Gastrocnemius medialis (tissue), 4 donors: ENCODE measurements at places on chromosomes 16 and 17. TPM values are rescaled to one million over a fixed set of nuclear protein-coding genes. Genes with fewer than 3 reads are reported as not detected.

DNA sequence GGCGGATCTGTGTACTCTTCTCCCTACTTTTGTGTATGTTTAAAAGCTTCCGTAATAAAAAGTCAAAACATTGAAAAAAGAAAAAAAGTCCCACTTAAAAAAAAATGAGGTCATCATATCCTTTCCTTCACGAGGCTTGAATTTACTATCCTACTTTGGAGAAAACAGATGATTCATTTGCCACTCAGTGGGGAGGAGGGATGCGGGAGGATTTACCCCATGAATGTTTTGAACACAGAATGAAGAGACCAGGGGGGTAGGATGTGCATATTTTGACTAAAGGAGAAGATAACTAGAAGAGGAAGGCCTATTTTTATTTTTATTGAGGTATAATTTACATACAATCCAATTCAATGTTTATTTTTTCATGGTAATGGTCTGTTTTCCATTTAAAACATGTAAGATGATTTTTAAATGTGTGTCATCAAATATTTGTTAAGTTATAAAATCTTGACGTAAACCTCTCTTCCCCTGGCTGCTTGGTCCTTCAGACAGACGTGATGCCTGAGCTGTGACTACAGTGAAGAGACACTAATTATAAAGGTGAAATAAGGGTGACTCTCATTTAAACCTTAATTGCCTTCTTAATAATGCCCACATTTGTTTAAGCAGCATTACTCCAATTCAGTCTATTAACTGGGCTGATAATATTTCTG, 135.4 kb upstream of the AXIN2 start:
- no peak for DNase-seq
- H3K27ac ChIP-seq = no peak overlapping the region
- H3K4me1 ChIP-seq = no peaks in the 10 kb centered on the region
- no peaks in the 10 kb centered on the region for H3K27me3 ChIP-seq
- no peak overlapping the region for H3K4me3 ChIP-seq

DNA sequence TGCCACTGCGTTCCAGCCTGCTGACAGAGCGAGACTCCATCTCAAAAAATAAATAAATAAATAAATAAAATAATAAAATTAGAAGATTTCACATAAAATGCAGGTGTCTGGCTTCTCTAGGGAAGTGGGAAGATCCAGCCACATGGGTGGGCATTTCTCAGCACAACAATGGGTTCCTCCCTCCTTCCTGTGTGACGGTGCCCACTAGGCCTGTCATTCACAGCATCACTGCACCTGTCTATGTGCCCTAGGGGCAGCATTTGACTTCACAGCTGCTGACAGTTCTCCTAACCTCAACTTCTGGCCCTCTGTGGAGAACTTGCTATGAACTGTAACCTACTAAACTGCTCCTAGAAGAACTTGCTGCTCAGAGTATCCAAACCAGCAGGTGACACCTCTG, 3.0 kb downstream of the ABHD15 start:
- no peak overlapping the region for H3K4me3 ChIP-seq
- H3K27me3 ChIP-seq = peaks cover 5% of the 10 kb centered on the region
- DNase-seq = no peak
- H3K4me1 ChIP-seq = peaks cover 5% of the 10 kb centered on the region

DNA sequence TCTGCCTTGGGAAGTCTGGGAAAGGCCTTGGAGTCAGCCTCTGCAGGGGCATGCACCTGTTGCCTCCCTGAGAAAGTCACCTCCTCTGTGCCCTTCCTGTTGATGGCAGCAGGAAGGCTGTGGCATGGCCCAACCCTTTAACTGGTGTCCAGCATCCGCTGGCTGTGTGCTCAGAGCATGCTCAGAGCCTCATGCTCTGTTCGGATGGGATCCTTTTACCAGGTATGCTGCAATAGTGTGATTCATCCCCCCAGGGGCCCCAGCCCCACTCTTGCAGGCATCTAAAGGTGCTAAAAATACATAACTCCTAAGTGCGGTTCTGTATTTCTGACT, 24.9 kb downstream of the KLHL36 start:
- no peak overlapping the region for H3K4me3 ChIP-seq
- no peaks in the 10 kb centered on the region for H3K27me3 ChIP-seq
- H3K36me3 ChIP-seq = no peaks in the 10 kb centered on the region
- DNase-seq = no peak
- no peaks in the 10 kb centered on the region for H3K4me1 ChIP-seq
- H3K27ac ChIP-seq = no peak overlapping the region

GRCh38 chr16:19578378-19578971, 23.0 kb downstream of the VPS35L start:
- no peaks in the 10 kb centered on the region for H3K4me1 ChIP-seq
- H3K27ac ChIP-seq = no peak overlapping the region
- no peaks in the 10 kb centered on the region for H3K27me3 ChIP-seq
- no peak for DNase-seq

GRCh38 chr16:85220125-85220839, 108.0 kb upstream of the CIBAR2 start:
- H3K4me3 ChIP-seq = peak overlapping the region; percentile 34
- H3K4me1 ChIP-seq = peaks cover 29% of the 10 kb centered on the region
- peak overlapping the region; percentile 80 for H3K27ac ChIP-seq
- no peaks in the 10 kb centered on the region for H3K27me3 ChIP-seq
- H3K36me3 ChIP-seq = no peaks in the 10 kb centered on the region

DNA sequence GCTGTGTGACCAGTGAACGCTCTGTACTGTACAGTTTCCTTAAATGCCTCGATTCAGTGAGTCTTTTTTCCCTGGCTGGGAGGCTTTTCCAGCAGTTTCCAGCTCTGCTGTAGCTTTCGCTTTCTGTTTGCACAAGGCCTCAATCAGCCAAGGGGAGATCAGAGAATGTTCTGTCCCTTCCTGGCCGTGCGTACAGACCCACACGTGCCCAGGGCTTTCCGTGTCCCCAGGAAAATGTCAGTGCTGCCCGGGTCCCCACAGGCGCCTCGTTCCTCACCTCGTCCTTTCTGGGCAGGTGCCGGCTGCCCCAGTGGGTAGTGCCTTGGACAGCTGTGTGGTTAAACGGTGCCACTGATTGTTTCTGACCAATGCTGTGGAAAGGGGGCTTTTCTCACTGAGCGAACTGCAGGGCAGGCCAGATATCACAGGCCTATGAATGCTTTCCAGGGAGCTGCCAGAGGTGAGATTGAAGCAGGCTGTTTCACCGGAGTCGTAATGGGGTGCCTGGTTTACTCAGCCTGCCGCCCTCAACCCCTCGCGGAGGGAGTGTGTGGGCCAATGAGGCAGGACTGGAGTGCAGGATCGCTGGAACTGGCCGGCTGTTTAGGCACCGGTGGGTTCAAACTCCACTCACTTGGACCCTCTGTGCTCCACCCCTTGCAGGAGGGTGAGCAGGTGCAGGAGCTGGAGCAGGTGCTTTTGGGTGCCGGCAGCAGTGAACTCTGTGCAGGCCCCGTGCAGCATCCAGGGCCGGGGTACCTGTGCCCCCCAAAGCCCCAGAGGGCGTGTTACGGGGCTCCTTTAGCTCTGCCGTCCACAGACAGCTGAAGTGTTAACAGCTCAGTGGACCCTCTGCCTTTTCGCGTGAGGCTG, 44.4 kb downstream of the ZNF778 start:
- no peak for DNase-seq
- H3K4me3 ChIP-seq = no peak overlapping the region
- no peaks in the 10 kb centered on the region for H3K4me1 ChIP-seq
- peaks cover 11% of the 10 kb centered on the region for H3K27me3 ChIP-seq

- no peaks in the 10 kb centered on the region for H3K36me3 ChIP-seq
- H3K4me1 ChIP-seq = peaks cover 30% of the 10 kb centered on the region
- H3K27ac ChIP-seq = peak overlapping the region; percentile 91
- peak; percentile 5 for DNase-seq
- H3K4me3 ChIP-seq = peak overlapping the region; percentile 76
Measured at GRCh38 chr17:72119873-72120641, 763 bp upstream of the SOX9 start.

DNA sequence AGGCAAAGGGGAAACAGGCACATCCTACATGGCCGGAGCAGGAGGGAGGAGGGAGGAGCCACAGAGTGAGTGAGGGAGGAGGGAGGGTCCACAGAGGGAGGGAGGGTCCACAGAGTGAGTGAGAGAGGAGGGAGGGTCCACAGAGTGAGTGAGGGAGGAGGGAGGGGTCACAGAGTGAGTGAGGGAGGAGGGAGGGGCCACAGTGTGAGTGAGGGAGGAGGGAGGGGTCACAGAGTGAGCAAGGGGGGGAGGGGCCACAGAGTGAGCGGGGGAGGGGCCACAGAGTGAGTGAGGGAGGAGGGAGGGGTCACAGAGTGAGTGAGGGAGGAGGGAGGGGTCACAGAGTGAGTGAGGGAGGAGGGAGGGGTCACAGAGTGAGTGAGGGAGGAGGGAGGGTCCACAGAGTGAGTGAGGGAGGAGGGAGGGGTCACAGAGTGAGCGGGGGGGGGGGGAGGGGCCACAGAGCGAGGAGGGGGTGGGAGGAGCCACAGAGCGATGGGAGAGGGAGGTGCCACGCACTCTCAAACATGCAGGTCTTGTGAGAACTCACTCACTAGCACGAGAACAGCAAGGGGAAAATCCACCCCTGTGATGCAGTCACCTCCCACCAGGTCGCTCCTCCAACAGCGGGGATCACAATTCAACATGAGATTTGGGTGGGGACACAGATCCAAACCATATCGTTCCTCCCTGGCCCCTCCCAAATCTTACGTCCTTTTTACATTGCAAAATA, 24.3 kb upstream of the CDH15 start:
- no peaks in the 10 kb centered on the region for H3K27me3 ChIP-seq
- H3K4me3 ChIP-seq = no peak overlapping the region
- no peak overlapping the region for H3K27ac ChIP-seq
- H3K4me1 ChIP-seq = no peaks in the 10 kb centered on the region

DNA sequence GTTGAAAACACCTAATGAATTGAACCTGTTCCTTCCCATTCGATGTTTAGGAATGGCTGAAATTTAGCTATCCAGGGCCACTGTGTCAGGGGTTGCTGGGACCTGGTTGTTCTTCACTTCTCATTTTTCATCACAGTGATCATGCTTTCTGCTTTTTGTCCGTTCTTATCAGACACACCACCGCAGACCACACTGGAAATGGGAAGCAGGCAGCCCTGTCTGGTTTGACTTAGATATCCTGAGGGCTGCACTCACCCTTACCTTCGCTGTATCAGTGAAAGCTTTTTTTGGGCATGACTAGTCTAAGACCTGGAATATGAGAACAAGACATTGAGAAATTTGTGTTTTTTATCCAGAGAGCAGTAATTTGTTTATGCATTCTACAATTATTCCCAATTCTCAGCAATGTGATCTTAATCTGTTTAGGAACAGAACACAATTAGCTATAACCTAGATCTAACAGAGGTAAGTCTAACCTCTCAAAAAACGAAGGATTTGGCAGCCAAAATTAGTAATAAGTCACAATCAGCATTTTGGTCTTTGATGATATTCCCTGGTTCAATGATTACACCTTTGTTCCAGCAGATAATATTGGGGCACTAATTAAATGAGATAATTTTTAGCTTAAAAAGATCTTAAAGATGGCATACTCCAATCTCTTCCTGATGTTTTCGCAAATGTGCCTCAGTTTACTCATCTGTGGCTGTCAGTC, 126.0 kb upstream of the GOT2 start:
- H3K27ac ChIP-seq = no peak overlapping the region
- H3K4me1 ChIP-seq = no peaks in the 10 kb centered on the region
- no peaks in the 10 kb centered on the region for H3K27me3 ChIP-seq
- H3K4me3 ChIP-seq = no peak overlapping the region

HOXB7 gene
- total RNA-seq = 0.36 TPM
